ENCODE measurements at places on chromosomes 3 and 15. TPM values are rescaled to one million over a fixed set of nuclear protein-coding genes. Genes with fewer than 3 reads are reported as not detected.

GRCh38 chr3:181689546-181689945 is 22.2 kb upstream of the SOX2 start:
- DNase-seq: no peak

DNA sequence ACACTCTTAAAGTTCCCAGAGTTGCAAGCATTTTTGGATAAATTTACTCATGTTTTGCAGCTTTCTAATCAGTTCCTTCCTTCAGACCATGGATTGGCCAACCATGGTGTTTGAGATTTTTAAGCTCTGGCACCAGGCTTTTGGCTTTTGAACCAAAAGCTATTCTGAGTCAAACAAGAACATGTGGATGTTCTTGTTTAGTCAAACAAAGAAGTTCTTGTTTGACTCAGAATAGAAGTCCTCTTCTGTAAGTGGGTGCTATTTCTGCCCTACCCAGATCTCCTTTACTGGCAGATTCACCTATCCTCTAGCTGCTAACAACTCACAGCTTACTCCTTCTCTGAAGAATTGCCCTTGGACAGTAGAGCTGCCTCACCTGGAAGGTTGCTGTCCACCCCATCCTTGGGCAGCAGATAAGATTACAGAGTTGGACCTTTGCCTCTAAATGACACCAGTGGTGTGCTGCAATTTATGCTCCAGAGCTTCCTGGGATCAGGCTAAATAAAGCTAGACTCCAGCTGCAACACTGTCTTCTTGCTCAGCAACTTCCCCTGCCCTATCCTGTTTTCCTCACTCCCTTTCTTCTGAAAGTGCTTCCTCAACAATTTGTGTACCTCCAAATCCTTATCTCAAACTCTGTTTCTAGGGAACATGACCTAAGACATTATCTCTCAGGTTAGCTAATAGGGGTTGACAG is 65.6 kb downstream of the COL6A6 start:
- no peak for DNase-seq

DNA sequence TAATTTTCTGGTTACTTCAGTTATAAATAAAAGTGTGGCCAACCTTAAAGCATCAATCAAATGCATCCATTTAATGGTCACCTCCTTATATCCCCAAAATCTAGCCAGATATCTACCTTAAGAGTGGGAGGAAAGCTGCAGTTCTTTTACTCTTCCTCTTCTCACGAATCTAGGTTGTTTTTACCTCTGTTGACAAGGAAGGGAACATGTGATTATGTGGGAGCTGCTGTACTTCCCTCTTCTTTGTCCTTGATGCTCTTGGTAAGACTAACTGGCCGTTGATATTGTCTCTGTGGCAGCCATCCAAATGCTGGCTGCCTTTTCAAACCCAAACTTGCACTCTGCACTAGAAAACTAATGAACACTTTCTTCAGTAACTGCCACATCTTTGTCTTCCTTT is 275.3 kb upstream of the CADM2 start:
- DNase-seq: no peak

DNA sequence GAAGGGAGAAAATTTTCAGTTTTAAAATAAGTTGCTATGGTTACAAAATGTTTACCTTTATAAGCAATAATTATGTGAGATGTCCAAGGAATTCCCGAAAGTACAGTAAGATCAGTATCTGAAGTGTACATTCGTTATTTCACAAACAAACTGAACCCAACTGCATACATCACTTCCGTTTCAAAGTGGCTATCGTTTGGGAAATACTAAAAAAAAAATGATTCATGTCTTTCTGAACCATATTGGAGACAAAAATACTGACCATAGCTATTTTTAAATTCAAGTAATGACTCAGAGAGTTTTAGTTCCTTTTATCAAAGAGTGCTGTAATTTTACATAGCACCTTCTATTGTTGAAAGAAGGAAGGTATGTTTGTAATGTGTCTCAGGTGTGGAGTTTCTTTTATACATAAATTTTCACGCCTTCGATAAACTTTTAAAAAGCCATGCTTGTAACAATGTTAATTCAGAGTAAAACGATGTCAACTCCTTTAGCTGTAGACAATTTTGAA is 8.0 kb upstream of the ANKRD28 start:
- DNase-seq: peak; percentile 60

DNA sequence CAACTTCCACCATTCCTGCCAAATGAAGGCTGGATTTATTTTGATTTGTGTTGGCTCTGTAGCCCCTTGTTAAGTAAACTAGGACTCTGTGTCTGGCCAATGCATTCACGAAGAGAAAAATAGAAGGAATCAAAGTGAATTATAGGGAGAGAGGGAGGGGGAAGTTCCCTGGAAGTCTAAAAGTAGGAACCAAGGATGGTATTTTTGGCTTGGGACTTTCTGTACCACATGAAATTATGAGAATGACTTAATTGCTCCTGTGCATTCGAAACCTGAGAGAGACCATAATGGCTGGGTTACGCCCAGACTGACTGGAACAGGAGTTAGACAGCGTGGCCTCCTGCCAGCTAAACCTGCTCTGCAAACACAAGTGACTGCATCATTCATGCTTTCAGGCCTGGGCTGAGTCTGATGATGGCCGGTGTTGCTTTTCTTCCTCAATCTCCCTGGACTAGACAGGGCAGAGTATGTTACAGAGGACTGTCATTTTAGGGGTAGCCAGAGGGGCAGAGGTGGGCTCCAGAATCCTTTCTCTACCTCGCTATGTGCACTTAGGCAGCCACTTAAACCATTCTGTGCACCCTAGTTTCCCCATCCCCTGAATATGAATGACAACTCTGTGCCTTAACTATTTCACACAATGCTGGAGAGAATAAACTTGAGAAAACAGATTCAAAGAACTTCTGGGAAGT is 58.9 kb downstream of the MYO1E start:
- DNase-seq: peak; percentile 93

- no peak for DNase-seq
These were observed 9.8 kb upstream of the SUCNR1 start for GRCh38 chr3:151863611-151864010.

- no peak for DNase-seq
These were observed 769.5 kb upstream of the DPPA4 start for GRCh38 chr3:110106805-110107204.

Gene CELF6
- 3.9 TPM for polyA plus RNA-seq

Gene PTH1R
- 22.4 TPM for polyA plus RNA-seq

Gene ALS2CL
- 5.3 TPM for polyA plus RNA-seq

Gene SI
- polyA plus RNA-seq: not detected

Gene USP50
- not detected for polyA plus RNA-seq

Gene CCR9
- not detected for polyA plus RNA-seq

All from stomach (tissue), 19 donors.